GM13977 (cell line): ENCODE measurements at places on chromosomes 16 and 17.

- no peak for DNase-seq
Measured at GRCh38 chr16:73771196-73772064, 525.2 kb upstream of the PSMD7 start.

GRCh38 chr17:81197831-81198490 lies 24.8 kb downstream of the CEP131 start:
- DNase-seq = no peak

DNA sequence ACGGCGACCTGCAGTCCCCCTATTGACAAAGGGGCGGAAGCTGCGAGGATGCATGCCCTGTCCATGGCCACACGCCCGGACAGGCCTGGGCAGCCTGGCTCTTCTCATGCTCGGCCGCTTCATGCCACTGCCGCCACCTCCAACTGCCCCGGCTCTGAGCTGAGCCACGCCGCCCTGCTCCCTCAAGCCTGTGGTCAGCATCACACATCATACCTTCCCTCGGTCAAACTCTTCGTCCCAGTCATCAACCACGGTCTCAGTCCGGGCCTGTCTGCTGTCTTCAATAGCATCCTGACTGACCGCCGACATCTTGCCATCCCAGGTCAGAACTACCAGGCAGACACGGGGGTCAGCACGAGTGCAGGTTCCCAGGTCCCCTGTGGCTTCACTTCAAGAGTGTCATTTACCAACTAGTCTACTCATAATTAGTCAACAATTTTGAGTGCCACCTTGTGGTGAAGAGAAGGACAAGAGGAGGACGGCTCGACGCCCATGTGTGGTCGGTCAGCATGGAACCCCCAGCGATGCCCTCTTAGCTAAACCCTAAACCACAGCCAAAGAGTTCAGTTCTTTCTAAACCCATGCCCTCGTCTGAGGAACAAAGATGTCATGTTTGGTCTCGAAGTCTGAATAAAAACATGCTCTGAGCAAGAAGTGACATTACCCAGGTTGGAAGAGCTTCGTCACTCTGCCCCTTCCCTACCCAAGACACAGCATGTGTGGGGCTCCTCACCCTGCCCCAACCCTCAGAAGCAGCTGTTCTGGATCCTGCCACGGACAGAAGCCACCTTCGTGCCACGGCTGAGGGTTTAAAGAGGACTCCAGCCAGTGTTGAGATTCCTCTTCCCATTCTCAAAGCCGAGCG lies 16.9 kb upstream of the CYTH1 start:
- peak; percentile 66 for DNase-seq

DNA sequence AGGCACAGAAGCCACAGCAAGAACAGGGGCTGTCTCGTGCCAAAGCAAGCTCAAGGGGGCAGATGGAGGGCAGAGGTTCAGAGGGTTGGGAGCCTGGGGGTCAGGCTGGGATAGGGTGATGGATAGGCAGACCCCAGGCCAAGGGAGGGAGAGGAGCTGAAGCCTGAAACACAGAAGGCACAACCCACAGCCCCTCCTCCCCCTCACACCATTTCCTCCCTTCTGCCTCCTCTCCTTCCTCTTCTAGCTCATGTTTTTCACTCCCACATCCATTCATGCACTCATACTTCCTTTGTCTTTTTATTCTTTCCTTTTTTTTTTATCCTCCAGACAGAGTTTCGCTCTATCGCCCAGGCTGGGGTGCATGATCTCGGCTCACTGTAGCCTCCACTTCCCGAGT lies 61.1 kb downstream of the SOCS1 start:
- DNase-seq = no peak

- DNase-seq = no peak
Measured at GRCh38 chr16:28878083-28878926, at the start of gene ATP2A1. TSS of gene ATP2A1 (plus strand) at chr16:28878488. CDS start at chr16:28878672, 184 bp downstream.

DNA sequence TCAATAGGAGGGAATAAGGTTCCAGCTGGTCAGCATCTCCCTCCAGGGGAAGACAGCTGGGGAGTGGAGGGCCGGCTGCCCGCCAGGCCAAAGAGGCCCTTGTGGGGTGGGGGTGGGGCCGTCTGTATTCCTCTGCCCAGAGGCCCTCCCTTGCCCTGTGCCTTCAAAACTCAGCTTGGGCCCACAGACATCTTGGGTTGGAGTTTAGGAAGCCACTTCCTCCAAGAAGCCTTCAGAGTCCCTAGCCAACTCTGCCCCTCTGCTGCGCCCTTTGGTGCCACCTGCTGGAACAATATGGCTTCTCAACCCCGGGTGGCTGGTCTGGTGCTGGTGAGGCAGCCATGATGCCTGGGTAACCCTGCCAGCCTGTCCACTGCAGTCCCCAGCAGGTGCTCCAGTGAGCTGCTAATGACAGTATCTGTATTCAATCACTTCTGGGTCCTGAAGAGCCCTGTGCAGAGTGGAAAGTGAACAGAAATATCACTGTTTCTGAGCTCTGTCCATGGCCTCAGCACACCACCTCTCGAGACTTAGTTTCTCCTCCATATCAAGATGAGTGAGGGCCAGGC lies 16.7 kb downstream of the HSD11B2 start:
- DNase-seq = peak; percentile 77

DNA sequence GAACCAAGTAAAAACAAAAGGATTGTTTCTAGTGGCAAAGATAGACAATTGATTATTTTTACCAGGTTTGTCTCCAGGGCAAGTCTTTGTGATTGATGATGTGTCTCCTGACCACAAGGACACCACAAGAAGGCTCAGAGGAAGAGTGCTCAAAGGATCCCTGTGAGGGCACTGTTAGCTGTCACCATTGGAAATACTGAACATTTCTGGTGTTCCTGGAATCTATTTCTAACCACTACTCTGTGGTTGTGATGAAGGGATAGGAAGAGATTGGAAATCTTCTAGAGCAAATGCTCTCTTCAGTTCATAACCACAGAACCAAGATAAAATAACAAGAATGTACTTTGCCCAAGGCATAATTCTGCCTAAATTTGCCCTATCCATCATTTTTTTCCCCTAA lies 15.3 kb downstream of the RNF43 start:
- no peak for DNase-seq

GRCh38 chr17:4142107-4142900 lies 526 bp downstream of the ZZEF1 start:
- peak; percentile 50 for DNase-seq

- peak; percentile 29 for DNase-seq
Measured at GRCh38 chr17:16361874-16362273, 8.6 kb upstream of the CENPV start.

GRCh38 chr17:7727886-7728285 lies 10.3 kb downstream of the DNAH2 start:
- DNase-seq = no peak

GRCh38 chr16:51306116-51306515 lies 155.0 kb upstream of the SALL1 start:
- DNase-seq = no peak

DNA sequence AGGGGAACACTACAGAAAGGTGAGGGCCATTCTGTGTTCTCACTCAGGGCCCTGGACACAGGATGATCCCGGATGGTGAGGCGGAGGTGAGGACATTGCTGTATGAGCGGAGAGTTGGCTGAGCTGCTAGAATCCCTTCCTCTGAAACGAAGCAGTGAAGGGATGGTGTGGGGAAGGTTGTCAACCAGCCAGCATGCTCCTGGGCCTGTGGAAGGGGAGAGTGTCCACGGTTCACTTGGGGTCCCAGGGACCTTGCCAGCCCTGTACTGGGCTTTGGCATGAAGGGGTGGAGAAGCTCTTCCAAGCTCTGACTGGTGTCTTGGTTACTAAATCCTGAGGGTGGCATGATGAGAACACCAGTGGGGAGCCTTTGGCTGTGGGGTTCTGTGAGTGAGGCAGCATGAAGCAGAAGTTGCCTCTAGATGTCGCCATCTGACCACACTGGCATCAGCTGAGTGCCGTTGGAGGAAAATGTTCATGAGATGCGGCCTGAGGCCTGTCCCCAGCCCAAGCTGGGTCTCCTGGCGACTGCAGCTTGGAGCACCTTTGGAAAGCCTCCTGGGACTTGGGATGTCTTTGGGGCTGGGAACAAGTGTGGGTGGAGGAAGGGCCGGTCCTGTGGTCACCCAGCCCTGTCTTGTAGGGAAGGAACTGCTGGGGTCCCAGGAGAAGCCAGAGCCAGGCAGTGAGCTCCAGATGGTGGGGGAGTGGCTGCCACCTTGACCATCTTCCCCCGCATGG lies 14.8 kb downstream of the PDP2 start:
- DNase-seq = peak; percentile 75

DNA sequence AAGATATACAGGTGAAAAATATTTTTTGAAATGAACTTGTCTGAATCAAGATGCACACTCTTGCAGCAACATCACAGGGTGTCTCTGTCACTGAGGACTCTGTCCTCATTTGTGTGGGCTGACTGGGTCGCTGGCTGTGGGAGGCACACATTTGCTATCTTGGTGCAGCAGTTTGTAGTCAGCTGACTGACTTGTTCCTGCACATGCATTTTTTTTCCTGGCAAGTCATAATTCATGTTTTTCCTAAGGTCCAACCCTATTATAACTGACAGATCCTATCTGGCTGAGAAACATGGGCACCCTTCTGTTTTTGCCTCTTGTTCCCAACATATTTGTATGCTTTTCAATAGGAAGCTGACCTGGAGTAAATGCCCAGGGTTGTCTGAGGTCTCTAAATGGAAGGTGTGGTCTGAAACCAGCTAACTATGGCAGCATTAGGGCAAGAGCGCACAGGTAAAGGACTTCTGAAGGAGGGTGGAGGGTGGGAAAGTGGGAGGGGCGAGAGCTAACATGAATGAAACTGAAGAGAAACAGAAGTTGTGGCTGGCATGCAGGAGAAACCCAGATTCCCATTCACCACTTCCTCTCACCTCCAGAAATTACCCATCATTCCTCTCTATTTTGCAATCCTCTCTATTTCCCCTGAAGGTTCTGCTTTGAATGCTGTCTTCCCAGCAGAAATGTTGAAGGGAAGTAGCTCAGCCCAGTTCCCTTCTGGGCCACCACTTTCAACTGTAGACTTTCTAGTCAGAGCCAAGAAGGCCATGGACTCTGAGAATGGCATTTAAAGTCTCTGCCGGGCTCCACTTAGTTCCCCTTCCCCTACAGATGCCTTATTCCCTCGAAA lies 166.1 kb downstream of the PRKCA start:
- no peak for DNase-seq

GRCh38 chr16:54112451-54113206 lies 174.0 kb downstream of the IRX3 start:
- no peak for DNase-seq

GRCh38 chr16:50517450-50518252 lies 30.5 kb upstream of the NKD1 start:
- DNase-seq = no peak

DNA sequence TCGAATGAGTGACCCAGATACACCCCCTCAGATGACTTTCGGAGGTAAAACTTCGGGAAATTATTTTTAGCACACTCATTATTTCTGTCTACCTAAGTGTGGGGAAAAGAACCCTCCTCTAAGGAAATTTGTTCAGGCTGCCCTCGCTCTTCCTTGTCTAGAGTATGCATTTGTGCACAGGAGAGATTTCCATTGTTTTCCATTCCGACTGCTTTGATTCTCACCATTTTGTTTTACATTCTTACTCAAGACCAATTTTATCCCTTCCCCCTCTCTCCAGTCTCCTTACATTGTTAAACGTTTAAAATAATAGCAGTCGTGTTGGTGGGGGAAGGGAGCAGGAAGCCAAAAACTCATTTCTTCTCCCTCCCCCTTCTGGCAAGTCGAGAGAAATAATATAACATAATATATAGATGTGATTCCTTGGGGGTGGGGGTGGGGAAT lies 1.5 kb upstream of the CHD3 start:
- no peak for DNase-seq

- DNase-seq = no peak
Measured at GRCh38 chr17:60145006-60145935, 4.5 kb upstream of the CA4 start.

GRCh38 chr17:57468932-57469775 lies 212.8 kb downstream of the MSI2 start:
- peak; percentile 53 for DNase-seq

GRCh38 chr16:54493594-54493993 lies 207.0 kb upstream of the IRX3 start:
- DNase-seq = no peak

- peak; percentile 70 for DNase-seq
Measured at GRCh38 chr17:21171309-21171922, 42.5 kb downstream of the TMEM11 start.

- DNase-seq = no peak
Measured at GRCh38 chr17:82841921-82842596, 2.2 kb upstream of the ZNF750 start.

GRCh38 chr16:50167556-50167955 lies 14.4 kb downstream of the TENT4B start:
- no peak for DNase-seq

GRCh38 chr16:79687249-79688130 lies 87.0 kb upstream of the MAF start:
- no peak for DNase-seq

- DNase-seq = no peak
Measured at GRCh38 chr16:89410322-89410721, 80.0 kb downstream of the ANKRD11 start.

DNA sequence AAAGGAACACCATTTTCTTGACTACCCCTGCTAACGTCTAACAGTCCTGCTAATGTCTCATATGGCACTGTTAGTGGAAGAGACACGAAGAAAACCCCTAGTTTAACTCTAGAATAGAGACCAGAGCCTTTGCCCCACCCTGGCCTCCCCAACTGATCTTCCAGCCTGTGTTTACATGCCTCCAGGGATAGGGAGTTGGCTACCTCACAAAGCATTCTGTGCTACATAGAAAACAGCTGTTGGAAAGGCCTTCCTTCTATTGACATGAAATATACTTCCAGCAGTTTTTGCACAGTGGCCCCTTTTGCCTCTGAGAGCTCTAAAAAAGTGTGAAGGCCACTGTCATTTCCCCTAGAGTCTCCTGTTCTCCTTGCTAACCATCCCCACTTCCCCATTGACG lies 73.1 kb downstream of the ASIC2 start:
- no peak for DNase-seq

- peak; percentile 76 for DNase-seq
Measured at GRCh38 chr16:17301593-17302135, 169.1 kb downstream of the XYLT1 start.

DNA sequence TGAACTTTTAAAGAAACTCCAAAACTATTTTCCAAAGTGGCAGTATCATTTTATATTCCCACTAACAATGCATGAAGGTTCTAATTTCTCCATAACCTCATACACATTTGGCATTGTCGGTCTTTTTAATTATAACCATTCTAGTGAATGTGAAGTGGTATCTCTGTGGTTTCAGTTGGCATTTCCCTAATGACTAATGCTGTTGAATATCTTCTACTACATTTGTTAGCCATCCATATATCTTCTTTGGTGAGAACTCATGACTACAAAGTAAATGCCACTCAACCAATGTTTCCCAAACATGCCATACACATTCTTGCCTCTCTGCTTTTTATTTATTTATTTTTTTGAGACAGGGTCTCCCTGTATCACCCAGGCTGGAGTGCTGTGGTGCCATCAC lies 31.7 kb upstream of the TAOK1 start:
- DNase-seq = no peak
